ENCODE measurements at places on chromosomes 3 and 15. TPM values are rescaled to one million over a fixed set of nuclear protein-coding genes. Genes with fewer than 3 reads are reported as not detected.

LOXL1 gene
- 9.3 TPM for total RNA-seq

- DNase-seq, result no peak
- no peaks in the 10 kb centered on the region for H3K36me3 ChIP-seq
- peaks cover 3% of the 10 kb centered on the region for H3K4me1 ChIP-seq
- H3K4me3 ChIP-seq, result no peak overlapping the region
- H3K27ac ChIP-seq, result no peak overlapping the region
- H3K27me3 ChIP-seq, result no peaks in the 10 kb centered on the region
Observed at GRCh38 chr3:56923526-56924224, 121.9 kb upstream of the ARHGEF3 start.

GRCh38 chr3:53834429-53835095 lies 11.7 kb downstream of the CHDH start:
- H3K4me3 ChIP-seq, result no peak overlapping the region
- no peaks in the 10 kb centered on the region for H3K27me3 ChIP-seq
- no peak overlapping the region for H3K27ac ChIP-seq
- DNase-seq, result no peak

GNL3 gene
- 184 TPM for total RNA-seq

- no peak overlapping the region for H3K4me3 ChIP-seq
- H3K36me3 ChIP-seq, result no peaks in the 10 kb centered on the region
- no peak for DNase-seq
- H3K4me1 ChIP-seq, result no peaks in the 10 kb centered on the region
- no peaks in the 10 kb centered on the region for H3K27me3 ChIP-seq
- H3K27ac ChIP-seq, result no peak overlapping the region
Observed at GRCh38 chr3:23314981-23315762, 112.0 kb downstream of the UBE2E2 start.

All from H1 (cell line).